ENCODE measurements at places on chromosomes 12 and 14.

GRCh38 chr12:58326534-58326933, 385.2 kb downstream of the ATP23 start:
- no peak for DNase-seq

- no peak for DNase-seq
Measured at GRCh38 chr12:6323995-6324711, 13.7 kb downstream of the PLEKHG6 start.

DNA sequence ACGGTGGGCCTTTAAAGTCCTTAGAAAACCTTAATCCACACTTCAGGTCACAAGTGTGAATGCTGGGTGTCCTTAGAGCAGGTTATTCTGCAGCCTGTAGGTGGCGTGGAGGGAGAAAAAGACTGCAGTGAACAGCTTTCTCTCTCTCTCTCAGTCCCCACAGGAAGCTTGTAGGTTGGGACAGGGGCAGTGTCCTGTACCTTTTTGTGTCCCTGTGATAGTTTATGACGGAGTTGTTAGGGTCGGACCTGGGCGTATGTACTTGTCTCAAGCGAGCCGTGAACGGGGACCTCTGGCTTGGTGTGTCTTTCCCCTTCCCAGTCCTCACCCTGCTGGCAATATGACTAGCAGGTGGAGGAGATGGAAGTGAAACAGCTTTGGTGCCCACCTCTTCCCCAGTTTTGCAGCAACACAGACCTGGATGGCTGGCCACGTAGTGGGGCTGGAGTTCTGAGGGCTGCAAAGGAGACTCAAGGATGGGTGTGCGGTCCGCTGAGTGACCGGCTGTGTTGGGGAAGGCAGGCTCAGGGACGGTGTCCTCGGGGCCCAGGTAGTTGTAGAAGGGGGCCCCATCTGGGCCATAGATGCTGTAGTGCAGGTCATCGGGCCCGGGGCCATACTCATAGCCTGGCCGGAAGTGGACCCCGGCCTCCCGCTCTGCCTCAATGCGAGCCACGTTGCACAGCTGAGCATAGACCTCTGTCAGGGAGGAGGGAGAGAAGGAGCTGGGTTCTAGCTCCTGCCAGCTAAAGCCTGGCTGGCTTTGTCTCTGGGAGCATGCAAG, 8.9 kb downstream of the ISCA2 start:
- DNase-seq = no peak

- DNase-seq = no peak
Measured at GRCh38 chr12:113485330-113485729, 13.7 kb upstream of the LHX5 start.

GRCh38 chr14:92973261-92973797, 50.4 kb downstream of the CHGA start:
- DNase-seq = peak; percentile 94

DNA sequence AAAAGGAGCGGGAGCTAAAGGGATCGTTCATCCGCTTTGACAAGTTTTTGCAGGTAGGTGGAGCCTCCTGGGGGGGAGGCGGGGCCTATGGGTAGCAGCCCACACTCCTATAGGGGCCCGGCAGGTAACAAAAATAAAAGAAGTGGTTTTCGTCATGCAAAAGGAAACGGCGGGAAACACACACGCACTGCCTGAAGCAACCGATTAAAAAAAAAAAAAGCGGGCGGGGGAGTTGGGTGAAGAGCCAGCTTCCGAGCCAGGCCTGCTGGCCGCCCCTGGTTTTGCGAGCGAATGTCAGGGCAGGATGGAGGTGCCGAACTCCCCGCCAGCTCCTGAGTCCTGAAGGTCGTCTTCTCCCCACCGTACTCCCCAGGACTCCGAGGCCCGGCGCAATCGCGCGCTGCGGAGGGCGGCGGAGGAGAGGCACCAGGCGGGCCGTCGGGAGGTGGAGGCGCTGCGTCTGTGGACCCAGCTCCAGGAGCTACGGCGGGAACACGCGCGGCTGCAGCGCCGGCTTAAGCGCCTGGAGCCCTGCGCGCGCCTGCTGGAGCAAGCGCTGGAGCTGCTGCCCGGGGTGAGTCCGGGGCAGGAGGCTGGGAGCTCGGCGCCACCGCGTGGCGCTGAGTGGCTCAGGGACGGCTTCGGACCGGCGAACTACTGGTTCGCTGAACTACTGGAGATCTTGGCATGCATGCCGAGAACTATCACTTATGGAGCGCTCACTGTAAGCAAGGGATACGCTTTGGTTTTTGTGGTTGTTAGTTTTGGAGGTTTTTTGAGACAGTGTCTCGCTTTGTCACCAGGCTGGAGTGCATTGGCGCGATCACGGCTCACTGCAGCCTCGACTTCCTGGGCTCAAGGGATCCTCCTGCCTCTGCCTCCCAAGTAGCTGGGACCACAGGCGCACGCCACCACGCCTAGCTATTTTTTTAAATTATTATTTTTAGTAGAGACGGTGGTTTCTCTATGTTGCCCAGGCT, 3.6 kb downstream of the CFAP73 start:
- peak; percentile 92 for DNase-seq

DNA sequence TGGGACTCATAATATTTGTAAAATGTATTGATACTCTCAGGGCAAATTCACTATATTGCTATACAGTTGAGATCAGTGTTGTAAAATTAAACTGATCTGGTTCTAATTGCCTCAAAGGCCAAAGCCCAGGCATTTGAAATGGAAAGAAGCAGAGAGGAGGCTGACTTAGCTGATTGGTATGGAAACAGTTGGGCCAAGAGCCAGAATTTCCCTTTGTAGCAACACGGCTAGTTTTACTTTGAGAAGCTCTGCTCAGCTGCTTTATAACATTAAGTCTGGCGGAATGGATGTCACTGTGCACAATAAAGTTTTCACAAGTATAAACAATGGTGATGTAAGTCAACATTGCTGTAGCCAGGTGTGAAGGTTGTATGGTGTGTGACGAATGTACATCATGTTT, 186.4 kb downstream of the MSRB3 start:
- peak; percentile 72 for DNase-seq

GRCh38 chr14:74980731-74981461, 21.8 kb upstream of the EIF2B2 start:
- no peak for DNase-seq

DNA sequence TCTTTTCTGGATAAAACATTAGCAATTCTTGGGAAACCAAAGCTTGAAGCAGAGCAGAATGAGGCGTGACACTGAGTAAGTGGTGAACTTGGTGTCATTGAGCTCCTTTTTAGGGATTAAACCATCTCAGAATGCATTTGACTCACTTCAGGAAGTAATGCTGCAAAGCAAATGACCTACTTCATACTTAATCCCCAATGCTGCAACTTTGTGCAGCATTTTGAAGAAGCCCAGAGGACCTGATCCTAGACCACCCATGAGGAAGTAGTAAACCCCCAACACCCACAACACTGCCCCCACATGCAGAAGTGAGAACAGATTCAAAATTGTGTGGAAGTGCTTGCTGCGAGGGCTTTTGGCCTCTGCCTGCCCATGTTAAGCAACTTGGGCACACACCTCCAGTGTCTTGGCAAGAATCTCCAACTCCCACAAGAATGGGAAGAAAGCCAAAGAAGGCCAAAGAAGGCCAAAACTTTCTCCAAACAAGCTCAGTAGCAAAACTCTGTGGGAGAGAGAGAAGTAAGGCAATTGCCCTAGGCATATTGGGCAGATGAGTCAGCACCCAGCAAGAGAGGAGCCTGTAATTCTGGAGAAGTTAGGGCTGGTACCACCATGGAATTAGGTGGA, 69.2 kb upstream of the ETV6 start:
- DNase-seq = peak; percentile 73

DNA sequence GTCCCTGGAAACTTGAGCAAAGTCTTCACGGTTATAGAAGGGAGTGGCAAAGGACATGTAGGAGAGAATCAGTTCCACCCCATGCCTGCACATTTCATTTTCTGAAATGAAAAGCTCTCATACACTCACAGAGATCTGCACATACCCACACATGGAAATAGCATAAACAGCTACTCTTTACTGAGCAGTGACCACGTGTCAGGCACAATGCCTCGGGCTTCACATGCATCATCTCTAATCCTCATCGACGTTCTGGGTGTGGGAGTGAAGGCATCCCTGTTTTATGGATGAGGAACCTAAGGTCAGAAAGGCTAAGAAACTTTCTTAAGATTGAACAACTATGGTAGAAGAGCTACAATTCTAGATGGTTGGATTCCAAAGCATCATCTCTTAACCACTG, 198.8 kb downstream of the DAD1 start:
- no peak for DNase-seq

- no peak for DNase-seq
Measured at GRCh38 chr12:38708466-38708865, 196.9 kb downstream of the CPNE8 start.

- DNase-seq = peak; percentile 80
Measured at GRCh38 chr12:6532927-6533652, 1.2 kb upstream of the GAPDH start.

DNA sequence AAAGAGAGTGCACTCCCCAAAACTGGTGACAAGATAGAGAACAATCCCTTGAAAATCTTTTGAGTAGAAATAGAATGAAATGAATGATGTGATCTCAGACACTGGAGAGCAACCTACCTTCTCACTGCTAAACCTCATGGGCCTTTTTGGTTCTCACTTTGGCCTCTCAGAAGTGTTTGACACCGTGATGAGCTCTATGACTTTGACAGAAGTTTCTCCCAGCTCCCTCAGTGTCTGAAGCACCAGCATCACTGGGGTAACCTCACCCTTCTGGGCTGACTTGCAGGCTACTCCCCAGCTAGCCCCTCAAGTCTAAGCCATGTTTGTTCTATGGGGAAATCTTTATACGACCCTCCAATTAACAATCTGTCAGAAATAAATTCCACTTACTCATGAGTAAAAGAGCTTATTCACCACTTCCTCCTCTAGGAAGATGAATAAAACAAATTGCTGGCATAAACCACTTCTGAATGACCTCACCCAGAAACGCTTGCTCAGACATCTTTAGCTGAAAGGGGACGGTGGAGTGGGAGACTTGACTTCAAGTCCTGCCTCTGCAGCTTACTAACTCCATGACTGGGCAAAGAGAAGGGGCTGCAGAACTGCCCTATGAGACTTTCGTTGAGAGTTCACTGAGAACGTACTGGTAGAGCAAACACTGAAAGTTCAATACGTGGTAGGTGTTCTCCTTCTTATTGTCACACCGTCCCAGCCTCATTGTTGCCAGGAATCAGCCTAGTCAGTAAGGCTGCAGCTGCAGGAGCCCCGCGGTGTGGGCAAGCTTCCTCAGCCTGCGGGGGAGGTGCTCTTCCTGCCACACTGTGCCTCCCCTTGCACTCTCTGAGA, 46.5 kb downstream of the ST8SIA1 start:
- peak; percentile 53 for DNase-seq

GRCh38 chr12:95805864-95806671, 15.5 kb upstream of the NTN4 start:
- DNase-seq = peak; percentile 82

DNA sequence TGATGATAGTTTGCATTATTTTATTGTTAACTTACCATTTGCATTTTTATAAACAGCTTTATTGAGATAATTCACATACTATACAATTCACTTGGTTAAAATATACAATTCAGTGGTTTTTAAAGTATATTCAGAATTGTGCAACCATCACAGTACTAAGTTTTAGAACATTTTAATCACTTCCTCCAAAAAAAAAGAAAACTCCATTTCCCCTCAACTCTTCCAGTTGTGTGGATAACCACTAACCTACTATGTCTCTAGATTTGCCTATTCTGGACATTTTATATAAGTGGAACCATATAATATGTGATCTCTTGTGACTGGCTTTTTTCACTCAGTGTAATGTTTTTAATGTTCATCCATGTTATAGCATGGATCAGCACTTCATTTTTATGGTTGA, 41.3 kb downstream of the WNK1 start:
- no peak for DNase-seq

DNA sequence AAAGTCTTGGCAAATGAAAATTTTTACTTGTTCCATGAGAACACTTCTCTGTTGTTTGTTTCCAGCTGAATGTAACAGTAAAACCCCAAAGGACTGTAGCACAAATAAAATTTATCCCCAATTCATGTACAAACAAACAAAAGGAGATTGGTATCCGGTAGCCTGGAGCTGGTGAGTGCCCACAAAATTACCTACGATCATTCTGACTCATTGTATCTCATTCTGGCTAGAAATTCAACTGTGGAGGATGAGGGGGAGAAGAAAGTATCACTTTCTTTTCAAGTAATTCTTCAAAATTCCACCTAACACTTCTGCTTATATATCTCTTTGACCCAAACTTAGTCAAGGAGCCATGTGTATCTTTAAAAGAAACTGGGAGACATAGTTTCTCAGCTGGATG, 268.5 kb downstream of the ALG10B start:
- DNase-seq = no peak

GRCh38 chr12:124523071-124523470, 44.3 kb downstream of the NCOR2 start:
- DNase-seq = peak; percentile 59
